Glomerular endothelial cell (primary cell): ENCODE measurements at places on chromosomes 13 and 19. TPM values are rescaled to one million over a fixed set of nuclear protein-coding genes. Genes with fewer than 3 reads are reported as not detected.

- DNase-seq: no peak
These were observed 3.8 kb downstream of the GRIK5 start for GRCh38 chr19:42066075-42066754.

GRCh38 chr13:61900033-61900432 is 484.4 kb upstream of the PCDH20 start:
- DNase-seq: no peak

- no peak for DNase-seq
These were observed 991 bp downstream of the OBI1 start for GRCh38 chr13:78657699-78658629.

DNA sequence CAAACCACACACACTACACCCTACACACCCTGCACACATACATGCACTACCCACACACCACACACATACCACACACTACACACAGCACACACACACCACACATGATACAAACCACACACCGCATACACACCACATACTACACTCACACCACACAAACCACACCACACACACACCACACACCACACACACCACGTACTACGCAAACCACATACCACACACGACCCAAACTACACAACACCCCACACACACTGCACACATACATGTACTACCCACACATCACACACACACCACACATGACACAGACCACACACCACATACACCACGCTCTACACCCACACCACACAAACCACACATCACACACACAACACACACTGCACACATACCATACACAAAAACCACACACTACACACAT is 6.6 kb downstream of the MAG start:
- no peak for DNase-seq

DNA sequence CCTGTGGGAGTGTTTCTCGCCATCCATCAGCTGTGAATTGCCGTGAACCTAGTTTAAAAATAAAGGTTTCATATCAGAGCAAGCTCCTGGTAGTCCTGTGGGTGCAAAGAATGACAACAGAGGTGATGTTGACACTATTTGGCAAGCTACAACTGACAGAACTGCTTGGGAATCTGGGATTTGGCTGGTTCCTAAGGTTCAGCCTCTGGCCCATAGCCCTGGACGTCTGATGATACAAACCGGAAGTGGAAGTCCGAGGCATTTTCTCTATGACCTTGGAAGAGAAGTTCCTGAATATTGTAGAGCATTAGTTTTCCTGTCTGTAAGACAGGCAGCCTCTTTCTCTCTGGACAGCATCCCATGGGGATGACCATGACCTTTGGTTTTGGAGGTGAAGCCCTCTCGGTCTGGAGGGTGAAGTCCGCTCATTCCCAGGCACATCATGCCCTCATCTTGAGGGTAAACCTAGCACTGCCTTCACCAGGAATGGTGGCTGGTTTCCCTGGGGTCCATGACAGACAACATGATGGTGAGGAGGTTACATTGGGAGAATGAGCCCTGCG is 29.1 kb downstream of the GATAD2A start:
- no peak for DNase-seq

GRCh38 chr19:40691421-40692211 is 1.2 kb upstream of the NUMBL start:
- no peak for DNase-seq

GRCh38 chr13:40187324-40187795 is 479.1 kb downstream of the FOXO1 start:
- DNase-seq: no peak

GRCh38 chr19:33921165-33921564 is 124.5 kb downstream of the KCTD15 start:
- DNase-seq: no peak

DNA sequence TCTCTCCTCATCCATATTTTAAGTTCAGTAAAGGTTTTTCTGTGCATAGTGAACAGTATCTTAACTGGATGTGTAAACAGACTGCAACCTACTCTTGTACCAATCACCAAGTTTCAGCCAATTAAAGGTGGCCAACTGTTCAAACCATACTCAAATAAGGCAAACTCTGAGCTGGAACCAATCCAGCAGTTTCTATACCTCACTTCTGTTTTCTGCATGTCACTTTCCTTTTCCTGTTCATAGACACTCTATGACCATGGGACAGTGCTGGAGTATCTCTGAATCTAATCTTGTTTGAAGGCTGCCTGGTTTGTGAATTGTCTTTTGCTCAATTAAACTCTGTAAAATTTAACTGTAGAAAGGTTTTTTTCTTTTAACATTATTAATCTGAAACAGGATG is 470.3 kb upstream of the SLITRK6 start:
- DNase-seq: no peak

GRCh38 chr13:36918246-36919131 is 1.5 kb downstream of the SMAD9 start:
- peak; percentile 14 for DNase-seq

DNA sequence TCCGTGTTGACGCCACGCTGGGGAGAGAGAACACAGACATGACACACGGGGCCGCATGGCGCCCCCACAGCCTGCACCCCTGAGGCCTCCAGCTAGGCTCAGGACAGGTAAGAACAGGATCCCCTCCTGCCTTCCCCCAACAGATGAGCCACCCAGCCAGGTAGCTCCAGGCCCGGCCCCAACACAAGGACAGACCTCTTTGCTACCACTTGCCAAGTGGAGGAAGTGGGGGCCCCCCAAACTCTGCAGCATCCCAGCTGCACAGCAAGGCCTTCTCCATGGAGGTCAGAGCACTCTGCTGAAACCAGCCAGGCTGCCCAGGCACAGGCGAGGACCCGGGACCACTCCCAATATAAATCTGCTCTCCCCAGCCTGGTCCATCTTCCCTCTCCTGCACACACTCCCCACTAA is 31.5 kb downstream of the PEPD start:
- no peak for DNase-seq

GRCh38 chr13:77820431-77821149 is 98.0 kb downstream of the EDNRB start:
- DNase-seq: no peak

WDR87 gene
- not detected in 2 replicates for total RNA-seq
